ENCODE measurements at places on chromosomes 5 and 9. TPM values are rescaled to one million over a fixed set of nuclear protein-coding genes. Genes with fewer than 3 reads are reported as not detected.

CCNJL gene
- total RNA-seq = 21.6 TPM

PCDHGA5 gene
- total RNA-seq = 0.52 TPM

MYOT gene
- total RNA-seq = 3.2 TPM

PRLR gene
- 23.7 TPM for total RNA-seq

ALG2 gene
- total RNA-seq = 33.7 TPM

PCAT7 gene
- 2.5 TPM for total RNA-seq

TMEM252 gene
- not detected for total RNA-seq

TMEM215 gene
- total RNA-seq = not detected

ZNF366 gene
- 0.47 TPM for total RNA-seq

SMIM33 gene
- total RNA-seq = 5.9 TPM

SGCD gene
- total RNA-seq = 2.2 TPM

DNA sequence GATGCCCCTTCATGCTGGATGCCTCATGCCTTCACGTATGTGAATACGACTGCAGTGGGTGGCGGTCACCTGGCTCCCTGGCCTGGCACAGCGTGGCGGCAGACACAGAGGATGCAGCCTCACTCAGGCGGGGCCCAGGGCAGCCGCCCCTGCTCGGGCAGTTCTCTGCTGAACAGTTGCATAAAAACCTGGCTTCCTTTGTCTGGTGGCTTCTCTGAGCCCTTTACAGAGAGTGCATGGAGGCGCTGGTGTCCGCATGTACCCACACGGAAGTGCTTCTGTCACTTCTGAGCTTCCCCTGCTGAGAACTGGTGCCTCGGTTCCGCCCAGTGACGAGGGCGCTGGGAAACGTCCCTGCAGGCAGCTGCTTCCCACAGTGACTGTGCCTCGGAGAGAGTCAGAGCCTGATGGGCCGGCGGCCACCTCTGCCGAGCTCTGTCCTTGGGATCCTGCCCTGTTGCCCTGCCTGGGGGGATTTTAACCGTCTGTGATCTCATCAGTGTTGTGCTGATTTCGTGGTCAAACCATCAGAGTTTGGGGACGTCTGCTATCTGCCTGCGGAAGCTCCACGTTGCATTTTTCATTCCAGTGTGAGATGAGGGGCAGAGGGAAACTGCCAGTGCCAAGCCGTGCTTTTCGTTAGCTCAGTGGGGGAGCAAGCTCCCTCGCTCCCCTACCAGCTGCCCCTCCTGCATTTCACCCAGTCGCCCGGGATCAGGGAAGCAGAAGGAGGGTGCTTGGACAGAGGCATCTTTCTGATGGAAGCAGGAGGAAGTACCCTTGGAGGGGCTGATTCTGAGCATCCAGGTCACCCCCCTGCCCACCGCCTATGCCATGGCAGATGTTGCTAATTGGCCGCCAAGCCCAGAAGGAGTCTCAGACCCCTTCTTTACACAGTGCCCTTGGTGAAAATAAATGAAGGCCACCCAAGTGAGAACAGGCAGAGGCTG lies 153.0 kb upstream of the COL5A1 start:
- no peaks in the 10 kb centered on the region for H3K36me3 ChIP-seq
- no peak overlapping the region for H3K27ac ChIP-seq
- H3K27me3 ChIP-seq = no peaks in the 10 kb centered on the region
- no peak for DNase-seq
- no peak overlapping the region for H3K4me3 ChIP-seq
- no peaks in the 10 kb centered on the region for H3K4me1 ChIP-seq

GRCh38 chr9:108081112-108081511 lies 591.5 kb upstream of the KLF4 start:
- H3K27me3 ChIP-seq = no peaks in the 10 kb centered on the region
- H3K27ac ChIP-seq = no peak overlapping the region

DNA sequence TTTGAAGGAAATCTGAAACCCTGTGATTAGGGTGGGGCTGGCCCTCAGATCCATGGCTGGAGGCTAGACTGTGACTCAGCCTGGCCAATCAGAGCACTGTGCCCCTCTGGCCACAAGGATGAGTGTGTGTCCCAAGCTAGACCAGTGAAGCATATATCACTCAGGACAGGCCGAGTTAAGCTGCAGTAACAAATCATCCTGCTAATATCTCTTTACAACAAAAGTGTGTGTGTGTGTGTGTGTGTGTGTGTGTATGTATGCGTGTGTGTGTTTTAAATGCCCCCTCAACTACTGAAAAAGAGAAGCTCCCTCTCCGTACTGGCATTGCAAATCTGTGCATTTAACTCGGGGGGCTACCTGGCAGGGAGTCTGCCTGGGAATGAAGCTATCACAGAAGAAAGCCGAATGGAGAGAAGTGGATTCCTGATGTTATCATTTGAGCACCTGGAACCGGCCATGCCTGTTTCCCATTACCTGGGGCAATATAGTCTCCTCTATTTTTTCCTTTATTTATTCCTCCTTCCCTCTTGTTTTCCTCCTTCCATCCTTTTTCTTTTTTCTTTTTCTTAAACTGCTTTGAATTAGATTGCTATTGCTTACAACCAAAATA lies 25.6 kb downstream of the STC2 start:
- H3K4me1 ChIP-seq = no peaks in the 10 kb centered on the region
- H3K4me3 ChIP-seq = no peak overlapping the region
- H3K27ac ChIP-seq = no peak overlapping the region
- no peak for DNase-seq
- no peaks in the 10 kb centered on the region for H3K36me3 ChIP-seq
- no peaks in the 10 kb centered on the region for H3K27me3 ChIP-seq

DNA sequence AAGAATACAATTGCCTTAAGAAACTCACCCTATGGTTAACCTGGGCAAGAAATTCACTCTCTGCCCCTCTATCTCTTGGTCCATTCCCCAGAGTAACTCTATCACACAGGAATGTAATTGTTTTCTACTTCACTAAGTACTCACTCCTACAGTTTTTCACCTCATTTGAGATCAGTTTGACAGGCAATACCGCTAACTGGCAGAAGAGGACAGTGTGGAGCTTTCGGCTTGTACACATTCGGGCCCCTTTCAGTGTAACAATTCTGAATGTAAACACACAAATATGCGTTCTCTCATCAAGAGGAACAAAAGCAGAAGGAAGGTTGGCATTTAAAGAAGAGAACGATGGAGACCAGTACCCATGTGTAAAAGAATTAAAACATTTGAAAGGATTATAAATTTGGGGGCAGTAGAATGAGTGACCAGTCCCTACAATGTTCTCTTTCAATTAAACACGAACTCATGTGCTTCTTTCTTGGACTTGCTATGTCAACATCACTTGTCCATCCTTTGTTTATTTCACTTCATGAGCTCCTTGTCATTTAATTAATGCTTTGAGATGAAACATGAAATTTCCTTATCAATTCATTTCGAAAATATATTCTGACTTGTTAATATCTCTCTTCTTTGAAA lies 188.5 kb upstream of the GRAMD2B start:
- H3K4me3 ChIP-seq = no peak overlapping the region
- H3K36me3 ChIP-seq = no peaks in the 10 kb centered on the region
- DNase-seq = no peak
- H3K27ac ChIP-seq = no peak overlapping the region
- no peaks in the 10 kb centered on the region for H3K27me3 ChIP-seq
- H3K4me1 ChIP-seq = no peaks in the 10 kb centered on the region

DNA sequence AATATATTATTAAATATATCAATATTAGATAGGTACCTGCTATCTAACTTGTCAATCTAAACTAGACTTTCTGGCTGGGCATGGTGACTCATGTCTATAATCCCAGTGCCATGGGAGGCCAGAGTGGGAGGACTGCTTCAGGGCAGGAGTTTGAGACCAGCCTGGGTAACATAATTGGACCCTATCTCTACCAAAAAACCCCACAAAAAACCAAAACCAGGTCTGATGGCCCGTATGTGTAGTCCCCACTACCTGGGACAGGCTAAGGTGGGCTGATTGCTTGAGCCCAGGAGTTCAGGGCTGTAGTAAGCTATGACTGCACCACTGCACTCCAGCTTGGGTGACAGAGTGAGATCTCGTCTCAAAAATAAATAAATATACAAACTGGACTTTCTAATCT lies 55.0 kb downstream of the PJA2 start:
- H3K27ac ChIP-seq = no peak overlapping the region
- H3K4me3 ChIP-seq = no peak overlapping the region
- no peaks in the 10 kb centered on the region for H3K4me1 ChIP-seq
- H3K27me3 ChIP-seq = no peaks in the 10 kb centered on the region
- DNase-seq = no peak
- no peaks in the 10 kb centered on the region for H3K36me3 ChIP-seq

DNA sequence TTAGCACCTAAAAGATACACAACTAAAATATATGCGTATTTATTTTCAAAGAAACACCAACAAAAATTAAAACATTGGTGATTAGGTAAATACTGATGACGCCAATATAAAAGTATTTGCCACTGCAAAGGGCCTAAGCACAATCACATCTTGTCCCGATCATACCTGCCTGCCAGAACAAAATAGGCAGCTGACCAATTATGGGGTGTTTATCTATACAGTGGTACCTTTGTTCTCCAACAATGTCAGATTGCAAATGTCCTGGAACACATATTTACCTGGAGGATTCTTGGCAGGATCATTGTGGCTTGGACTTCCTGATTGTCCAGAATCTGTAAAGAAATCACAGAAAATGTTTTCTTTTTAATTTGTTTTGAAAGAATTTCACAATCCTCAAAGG lies 134.5 kb downstream of the NFIB start:
- peak; percentile 56 for DNase-seq
- no peaks in the 10 kb centered on the region for H3K4me1 ChIP-seq
- no peaks in the 10 kb centered on the region for H3K36me3 ChIP-seq
- H3K4me3 ChIP-seq = no peak overlapping the region
- no peaks in the 10 kb centered on the region for H3K27me3 ChIP-seq
- peak overlapping the region; percentile 71 for H3K27ac ChIP-seq

DNA sequence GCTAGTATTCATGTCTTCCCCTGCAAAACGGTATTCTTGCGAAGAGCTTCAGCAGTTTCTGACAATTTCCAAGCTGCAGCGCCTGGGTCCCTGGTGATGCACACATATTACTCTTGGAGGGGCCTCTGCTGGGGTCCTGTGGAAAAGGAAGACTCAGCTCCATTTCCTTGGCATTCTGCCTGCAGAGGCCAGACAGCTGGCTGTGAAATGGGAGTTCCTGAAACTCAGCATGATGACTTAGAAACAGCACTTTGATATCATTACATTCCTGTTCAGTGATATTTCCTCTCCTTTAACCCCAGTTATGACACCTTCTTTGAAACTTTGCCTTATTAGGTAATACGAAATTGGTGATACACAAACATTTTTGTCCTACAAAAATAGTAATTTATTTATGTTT lies 98.5 kb downstream of the APBA1 start:
- no peaks in the 10 kb centered on the region for H3K36me3 ChIP-seq
- DNase-seq = no peak
- no peak overlapping the region for H3K27ac ChIP-seq
- no peak overlapping the region for H3K4me3 ChIP-seq
- no peaks in the 10 kb centered on the region for H3K4me1 ChIP-seq
- no peaks in the 10 kb centered on the region for H3K27me3 ChIP-seq

GRCh38 chr9:131854334-131854733 lies 114.5 kb upstream of the RAPGEF1 start:
- H3K27me3 ChIP-seq = no peaks in the 10 kb centered on the region
- no peak overlapping the region for H3K27ac ChIP-seq
- H3K36me3 ChIP-seq = no peaks in the 10 kb centered on the region
- H3K4me1 ChIP-seq = no peaks in the 10 kb centered on the region
